Stimulated activated CD8-positive, alpha-beta memory T cell treated with anti-CD3 and anti-CD28 coated beads, Interleukin-7, amount 100 ng/mL, for 1 hour (primary cell): ENCODE measurements at places on chromosomes 6 and 20.

DNA sequence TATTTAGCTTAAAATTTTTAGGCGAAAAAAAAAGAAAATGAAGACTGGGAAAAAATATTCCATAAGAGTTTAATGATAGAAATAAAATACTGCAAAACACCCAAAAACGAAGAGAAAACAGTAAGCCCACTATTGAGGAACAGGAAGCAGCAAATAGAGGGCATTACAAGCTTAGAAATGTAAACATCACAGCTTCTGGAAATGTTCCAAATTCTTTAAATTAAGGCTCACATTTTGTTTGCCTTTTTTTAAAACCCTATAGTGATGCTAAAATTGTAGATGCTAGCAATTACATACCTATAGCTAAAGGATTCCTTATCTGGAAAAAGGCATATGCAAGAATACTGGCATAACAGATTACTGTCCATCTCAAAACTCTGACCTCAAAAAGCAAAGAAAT is 248.6 kb downstream of the KHDRBS2 start:
- no peak for DNase-seq

- no peak for DNase-seq
Measured at GRCh38 chr6:122140031-122140430, 259.4 kb upstream of the HSF2 start.

GRCh38 chr6:156351346-156351966 is 425.7 kb upstream of the ARID1B start:
- no peak for DNase-seq

DNA sequence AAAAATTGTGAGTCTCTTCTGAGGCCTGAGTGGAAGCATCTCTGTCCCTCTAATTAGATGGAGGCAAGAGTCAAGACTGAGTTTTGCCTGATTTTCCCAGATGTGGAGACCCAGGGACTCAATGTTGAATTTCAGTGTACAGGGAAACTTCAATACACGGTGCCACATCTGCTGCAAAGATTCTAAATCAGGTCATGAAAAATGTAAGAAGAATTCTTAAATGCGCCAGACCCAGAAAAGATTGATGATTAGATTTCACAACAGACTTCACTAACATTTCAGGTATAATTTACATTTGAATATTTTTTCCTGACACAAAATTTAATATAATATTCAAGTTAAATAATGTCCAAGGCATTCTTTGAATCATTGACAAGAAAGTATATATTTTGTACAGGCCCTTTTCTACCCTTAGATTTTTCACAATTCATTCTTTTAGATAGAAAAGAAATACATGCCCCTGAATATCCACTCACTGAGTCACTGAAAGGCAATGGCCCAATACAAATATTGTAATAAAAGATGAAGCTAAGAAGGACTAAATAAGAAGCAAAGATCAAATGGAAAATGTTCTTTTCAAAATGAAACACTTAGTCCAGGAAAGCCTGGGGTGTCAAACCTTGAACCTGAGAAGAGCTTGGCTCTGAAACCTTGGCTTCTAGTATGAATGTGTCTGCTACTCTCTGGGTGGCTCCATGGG is 18.2 kb upstream of the HDGFL1 start:
- DNase-seq = no peak

DNA sequence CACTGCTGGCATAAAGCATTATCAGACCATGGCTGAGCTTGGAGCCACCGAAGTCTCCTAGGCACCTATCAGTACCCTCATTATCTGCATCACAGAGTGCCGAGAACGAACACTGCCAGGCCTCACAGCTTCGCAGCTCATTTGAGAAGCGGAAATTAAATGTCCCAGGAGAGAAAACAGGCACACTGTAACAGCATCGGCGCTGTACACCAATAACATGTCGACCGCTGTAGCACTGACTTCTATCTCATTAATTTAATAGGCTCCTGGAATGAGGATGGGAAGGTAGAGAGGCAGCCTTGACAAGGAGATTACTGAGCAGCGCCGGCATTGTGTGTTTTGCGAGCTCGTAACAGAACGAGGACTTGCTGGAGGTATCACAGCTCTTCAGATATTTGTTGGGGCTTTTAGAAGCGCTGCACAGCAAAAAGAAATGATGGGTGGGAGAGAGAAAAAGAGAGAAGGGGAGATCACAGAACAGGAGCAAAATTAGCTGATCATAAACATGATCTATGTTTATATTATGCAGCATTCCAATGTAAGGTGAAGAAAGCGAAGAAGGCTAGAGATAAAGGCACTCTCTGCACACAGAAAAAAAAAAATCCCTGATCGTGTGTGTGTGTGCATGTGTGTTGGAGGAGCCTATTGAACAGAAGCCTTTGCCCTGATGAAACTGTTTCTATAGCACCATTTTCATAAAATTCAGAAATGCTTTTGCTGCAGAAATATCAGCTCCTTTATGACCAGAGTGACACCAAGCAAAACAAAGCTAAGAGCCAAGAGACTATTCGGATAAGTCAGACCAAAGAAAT is 29.2 kb downstream of the ID4 start:
- no peak for DNase-seq

DNA sequence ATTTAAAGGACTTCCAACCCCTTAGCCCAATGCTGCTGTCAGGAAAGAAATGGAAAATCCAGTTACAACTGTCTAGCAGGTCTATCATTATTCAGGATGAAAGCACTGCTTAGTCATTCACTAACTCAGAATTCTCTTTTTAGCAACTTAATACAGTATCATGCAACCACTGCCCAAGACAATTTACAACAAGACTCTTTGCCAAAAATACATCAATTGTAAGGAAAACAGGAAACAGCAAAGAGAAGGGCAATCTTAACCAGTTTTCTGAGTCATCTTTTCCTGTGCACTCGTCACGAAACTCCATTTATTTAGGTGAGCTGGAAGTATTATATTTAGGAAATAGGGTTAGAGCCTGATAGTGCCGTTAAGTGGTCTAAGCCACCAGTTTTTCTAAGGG is 1197.7 kb upstream of the CITED2 start:
- DNase-seq = no peak

- no peak for DNase-seq
Measured at GRCh38 chr6:6331393-6331792, 10.9 kb upstream of the F13A1 start.

DNA sequence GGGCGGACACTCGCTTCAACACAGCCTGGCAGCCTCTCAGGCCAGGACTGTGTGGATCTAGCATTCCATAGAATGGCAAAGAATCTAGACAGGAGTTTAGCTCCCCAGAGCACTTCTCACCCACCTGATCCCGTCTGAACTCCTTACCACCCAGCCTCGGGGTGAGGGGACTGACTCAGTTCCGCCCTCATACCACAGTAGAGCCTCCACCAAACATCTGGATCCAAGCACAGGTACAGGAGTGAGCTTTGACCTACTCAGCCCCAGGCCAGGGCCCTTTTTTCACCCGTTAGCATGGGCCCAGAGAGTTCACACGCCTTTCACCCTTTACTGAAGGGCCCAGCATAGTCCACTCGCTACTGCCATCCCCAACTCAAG is 715 bp downstream of the PSMF1 start:
- DNase-seq = no peak

DNA sequence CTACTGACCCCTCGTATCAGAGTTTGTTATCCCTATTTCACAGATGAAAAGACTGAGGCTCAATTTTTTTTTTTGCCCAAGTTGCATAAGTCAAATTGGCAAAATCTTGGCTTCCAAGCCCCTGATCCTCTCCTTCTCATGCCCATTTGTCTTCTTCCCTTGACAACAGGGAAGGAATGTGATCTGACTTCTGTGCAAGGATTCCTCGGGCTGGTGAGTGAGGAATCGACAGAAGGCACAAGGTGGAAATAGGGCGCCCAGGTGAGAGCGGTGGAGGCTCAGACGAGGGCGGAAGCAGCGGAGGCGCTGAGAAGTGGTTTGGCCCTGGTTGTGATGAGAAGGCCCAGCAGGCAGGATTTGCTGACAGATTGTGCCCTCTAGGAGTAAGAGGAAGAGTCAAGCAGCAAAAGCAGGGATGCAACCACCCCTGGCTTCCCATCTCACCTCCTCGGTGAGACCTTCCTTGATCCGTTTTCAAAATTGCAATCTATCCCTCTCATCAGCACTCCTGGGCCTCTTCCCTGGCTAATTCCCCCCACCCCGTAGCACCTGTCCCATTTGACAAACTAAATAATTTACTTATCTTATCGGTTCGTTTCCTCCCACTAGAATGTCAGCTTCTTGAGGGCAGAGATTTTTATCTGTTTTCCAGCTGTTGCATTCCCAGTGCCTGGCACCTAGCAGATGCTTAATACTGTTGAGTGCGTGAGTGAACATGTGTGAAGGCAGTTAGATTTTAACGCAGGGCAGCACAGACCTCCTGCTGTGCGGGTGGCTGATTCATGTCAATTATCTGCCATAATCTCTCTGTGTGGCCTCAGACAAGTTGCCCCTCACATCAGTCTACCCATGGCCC is 3.7 kb upstream of the SIRPA start:
- DNase-seq = no peak

DNA sequence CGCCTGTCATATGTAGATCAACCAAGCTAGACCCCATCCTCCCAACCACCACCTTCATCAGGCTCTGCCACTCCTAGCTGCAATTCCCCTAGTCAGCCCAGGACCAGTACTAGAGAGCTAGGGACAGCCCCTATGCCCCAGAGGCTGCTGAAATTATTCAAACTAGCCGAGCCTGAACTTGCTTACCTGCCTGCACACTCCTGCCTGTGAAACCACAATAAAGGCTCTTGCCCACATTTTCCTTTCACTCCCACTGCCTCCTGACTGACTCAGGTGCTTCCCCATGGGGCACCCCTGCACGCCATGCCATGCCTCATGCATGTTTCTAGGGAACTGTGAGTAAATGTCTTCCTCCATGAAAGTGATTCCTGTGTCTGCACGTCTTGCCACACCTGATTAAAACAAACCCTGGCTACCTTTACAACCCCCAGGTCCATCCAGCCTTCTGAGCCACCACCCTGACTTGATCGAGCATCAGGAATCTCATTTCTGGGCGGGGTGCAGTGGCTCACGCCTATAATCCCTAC is 66.5 kb upstream of the IER3 start:
- no peak for DNase-seq
